Fibroblast of villous mesenchyme (primary cell): ENCODE measurements at places on chromosomes 1 and 21. TPM values are rescaled to one million over a fixed set of nuclear protein-coding genes. Genes with fewer than 3 reads are reported as not detected.
A peak's percentile ranks its signal among the peaks of the same experiment; 100 is the strongest.

Gene OR2L13
- total RNA-seq, result not detected in 2 replicates

Gene CLIC6
- total RNA-seq, result under 0.01 TPM in 2 replicates

Gene TRIM46
- total RNA-seq, result 6.5 and 7.7 TPM in 2 replicates

Gene SLFNL1
- total RNA-seq, result under 0.01 and 0.64 TPM in 2 replicates

Gene MAB21L3
- total RNA-seq, result under 0.01 TPM in 2 replicates

Gene LCE3E
- not detected in 2 replicates for total RNA-seq

Gene LHX8
- under 0.01 TPM in 1 of 2 replicates, not detected in the other for total RNA-seq

Gene HSPA6
- total RNA-seq, result under 0.01 TPM in 2 replicates

GRCh38 chr1:234756857-234757256, 146.9 kb upstream of the IRF2BP2 start:
- no peak for DNase-seq

DNA sequence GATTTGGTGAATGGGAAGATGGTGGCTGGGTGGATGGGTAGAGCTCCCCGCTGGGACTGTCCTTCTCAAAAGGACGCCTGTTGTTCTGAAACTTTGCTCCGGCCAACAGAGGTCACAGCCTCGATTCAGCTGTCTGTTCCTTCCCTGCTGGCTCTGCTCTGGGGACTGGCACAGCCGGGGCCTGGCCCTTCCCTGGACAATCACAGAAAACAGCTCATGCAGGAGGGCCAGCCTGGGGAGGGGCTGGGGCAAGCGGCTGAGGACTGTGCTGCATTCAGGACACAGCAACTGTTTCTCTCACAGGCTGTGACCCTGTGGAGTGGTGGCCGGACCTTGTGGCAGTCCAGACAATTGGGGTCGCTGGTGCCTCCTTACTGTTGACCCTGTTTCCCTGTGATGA, 110.7 kb upstream of the TMEM51 start:
- DNase-seq, result no peak

GRCh38 chr1:93699049-93699384, 17.4 kb upstream of the BCAR3 start:
- no peak for DNase-seq

DNA sequence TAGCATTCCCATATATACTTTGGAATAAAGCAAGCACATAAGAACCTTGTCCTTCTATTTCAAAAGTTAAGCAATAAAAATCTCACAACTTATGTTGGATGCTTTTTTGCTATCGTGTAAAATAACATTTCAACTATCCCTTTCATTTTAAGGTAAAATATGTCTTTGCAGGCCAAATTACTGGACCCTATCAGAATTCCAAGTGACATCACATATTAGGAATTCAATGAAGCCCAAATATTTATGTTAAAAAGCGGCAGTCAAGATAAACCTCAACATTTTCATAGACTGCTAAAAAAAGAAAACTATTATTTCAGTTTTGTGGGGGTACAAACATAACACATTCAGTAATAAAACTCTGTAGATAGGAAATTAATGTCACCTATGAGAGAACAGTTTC, 252.0 kb downstream of the KCTD3 start:
- DNase-seq, result peak; percentile 24

- DNase-seq, result no peak
Measured at GRCh38 chr1:119564548-119564947, 57.5 kb downstream of the HSD3B1 start.

GRCh38 chr1:45895406-45895805, 92.0 kb downstream of the MAST2 start:
- DNase-seq, result no peak

- no peak for DNase-seq
Measured at GRCh38 chr21:36743446-36743845, 44.5 kb downstream of the SIM2 start.

- DNase-seq, result no peak
Measured at GRCh38 chr1:41427916-41428737, 56.4 kb downstream of the EDN2 start.

DNA sequence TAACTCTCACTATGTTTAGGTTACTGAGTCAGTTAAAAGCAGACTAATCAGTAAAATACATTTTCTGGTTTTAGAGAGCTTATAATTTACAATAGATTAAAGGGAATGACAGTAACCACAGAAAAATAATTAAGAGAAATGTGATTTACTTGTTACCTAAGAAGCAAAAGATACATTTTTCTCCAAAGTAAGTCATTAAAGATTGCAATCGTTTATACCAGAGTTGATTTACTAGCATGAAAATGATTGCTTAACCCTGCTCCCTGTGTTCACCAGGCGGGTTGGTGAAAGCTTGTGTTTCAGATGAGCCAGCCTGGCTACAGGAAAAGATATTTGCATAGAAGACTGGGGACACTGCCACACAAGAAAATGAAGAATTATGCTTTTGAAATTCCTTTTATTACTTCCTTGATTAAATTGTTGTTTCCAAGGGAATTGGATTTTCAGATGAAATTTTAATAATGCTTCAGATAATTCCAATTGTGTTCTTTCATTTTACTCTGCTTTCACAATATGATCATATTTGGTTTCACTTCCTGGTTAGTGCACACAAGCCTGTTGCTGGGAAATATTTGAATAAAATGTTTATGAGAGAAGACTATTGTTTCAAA, 27.9 kb downstream of the LRRC8B start:
- DNase-seq, result peak; percentile 22

DNA sequence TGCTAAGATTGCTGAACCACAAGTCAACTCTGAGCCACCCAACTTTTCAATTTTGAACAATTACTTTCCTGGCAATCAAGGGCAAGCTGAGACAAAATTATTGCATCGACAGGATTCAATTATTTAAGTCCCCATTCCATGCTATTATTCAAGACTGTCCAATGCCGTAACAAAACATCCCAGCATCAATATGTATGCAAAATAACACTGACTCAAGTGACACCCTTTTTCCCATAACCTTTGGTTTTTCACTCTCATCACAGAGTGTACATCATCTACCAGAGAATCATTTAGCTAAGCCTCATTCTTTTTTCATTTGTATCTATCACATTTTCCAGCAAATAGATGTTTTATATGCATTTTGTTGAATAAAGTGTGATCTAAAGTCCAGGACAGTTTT, 54.6 kb downstream of the ERICH3 start:
- no peak for DNase-seq

- peak; percentile 57 for DNase-seq
Measured at GRCh38 chr1:63327417-63328054, 5.2 kb downstream of the FOXD3 start.

DNA sequence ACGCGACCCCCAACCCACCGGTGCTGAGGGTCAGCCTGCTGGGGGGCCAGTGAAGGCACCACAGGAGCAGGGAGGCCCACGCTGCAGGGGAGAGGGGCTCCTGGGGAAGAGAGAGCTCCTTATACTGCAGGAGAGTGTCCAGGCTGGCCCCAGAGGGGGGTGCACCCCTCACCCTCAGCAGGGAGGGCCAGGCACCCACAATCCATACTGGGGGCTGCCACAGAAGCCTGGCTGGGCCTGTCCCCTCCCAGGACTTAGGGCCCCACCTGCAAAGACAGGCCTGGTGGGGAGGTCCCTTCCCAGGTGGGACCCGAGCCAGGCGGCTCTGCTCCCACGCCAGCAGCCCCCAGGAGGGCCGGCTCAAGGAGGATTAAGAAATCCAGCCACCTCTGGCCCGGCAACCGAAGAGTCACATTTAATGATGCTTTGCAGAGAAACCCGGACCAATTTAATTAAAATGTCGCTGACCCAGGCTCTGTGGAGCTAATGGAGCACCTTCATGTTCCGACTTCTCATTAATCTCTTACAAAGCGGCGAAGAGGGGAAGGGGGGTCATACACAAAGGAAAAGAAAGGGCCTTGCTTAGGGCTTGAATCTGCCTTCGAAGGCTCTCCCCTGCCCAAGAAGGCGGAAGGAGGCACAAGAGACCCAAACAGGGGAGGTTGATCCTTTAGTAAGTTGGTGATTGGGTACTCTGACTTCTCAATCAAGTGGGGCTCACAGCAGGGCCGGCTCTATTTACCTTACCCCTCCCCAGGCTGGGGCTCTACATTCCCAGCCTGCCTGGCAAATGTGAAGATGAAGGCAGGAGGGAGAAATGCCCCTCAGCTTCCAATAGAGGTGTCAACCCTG, 25.0 kb downstream of the WNT9A start:
- DNase-seq, result no peak

DNA sequence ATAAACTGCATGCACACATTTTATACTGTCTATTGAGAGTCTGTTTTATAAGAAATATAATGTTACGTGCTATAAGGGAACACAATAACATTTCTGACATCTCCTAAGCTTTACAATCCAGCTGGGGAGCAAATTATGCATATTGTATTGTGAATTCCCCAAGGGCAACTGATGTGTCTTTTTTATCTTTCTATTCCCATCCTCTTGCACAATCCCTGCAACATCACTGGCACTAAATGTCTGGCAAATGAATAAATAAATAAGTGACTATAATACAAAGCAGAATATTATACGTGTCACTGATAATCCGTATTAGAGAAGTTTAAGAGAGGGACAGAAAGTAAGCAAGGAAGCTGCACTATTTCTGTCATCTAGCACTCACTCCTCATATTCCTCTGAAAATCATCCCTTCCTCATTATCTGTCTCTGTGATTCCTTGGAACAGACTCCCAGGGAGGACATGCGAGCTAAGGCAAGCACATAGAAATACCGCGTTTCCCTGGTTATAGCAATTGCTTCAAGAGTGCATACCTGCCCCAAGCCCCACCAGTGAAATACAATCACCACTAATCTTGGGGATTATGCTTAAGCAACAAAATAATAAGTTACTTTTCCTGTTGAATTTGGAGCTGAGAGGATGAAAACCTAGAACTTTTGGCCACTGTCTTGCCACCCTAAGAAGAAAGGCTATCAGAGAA, 205.4 kb downstream of the SMYD3 start:
- peak; percentile 56 for DNase-seq

DNA sequence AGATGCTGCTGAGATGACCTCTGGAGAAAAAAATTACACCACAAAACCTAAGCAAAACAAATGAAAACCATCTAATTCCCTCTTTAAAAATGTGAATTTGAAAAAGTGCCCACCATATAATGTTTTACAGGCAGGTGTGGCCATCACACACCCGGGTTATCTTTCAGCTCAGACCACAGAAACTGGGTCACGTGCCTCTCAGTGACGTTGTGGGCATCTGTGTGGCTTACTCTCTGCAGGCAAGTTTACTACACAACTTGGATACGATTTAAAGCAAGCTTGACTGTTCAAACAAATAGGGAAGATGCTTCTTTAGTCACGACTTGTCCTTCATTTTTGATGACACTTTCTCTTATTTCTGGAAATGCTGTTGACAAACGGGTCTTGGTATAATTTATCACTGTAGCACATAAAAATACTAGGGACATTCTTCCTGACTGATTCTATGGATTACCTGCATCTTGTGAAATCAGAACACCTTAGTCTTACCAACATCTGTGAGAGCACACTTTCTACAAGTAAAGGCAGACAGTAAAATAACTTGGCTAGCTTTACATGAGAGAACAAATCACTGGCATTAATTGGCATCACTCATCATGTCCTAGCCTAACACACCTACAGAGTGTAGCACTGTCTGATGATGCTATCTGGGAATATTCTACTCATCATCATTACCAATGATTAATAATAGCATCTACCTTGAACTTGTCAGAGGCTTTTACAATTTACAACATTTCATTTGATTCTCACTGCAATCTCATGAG, 89.3 kb upstream of the EDEM3 start:
- DNase-seq, result peak; percentile 70

- peak; percentile 69 for DNase-seq
Measured at GRCh38 chr1:89068291-89068690, 3.3 kb upstream of the GBP1 start.

DNA sequence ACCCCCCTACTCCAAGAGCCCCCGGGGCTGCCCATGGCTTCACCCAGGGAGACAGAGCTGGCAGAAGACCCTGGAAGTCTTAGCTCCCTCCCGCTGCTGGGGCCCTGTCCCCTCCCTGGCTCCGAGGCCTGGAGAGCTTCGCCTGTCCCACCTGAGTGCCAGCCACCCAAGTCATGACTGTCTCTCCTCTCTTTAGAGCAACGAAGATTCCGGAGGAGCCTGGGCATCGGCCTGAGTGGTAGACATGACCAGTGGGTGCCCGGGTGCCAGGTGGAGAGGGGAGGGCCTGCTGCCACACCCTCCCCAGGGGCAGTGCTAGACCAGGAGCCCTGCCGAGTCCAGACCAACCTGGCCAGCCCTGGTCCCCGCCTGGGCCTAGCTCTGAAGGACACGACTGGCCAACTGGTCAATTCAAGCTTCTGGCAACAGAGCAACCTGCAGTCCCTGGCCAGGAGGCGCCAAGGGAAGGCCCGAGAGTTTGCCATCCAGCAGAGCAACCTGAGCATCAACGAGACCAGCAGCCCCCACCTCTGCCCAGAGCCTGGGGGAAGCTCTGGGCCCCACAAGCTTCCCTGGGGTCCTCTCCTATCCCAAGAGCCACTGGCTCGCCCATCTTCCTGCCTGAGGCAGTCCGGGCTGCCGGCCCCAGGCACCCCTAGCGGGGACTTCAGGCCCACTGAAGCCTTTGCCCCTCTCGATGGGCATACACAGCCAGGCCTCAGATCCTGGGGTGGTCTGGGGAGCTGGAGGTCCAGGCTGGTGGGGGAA, 3.9 kb downstream of the C1orf167 start:
- DNase-seq, result no peak

DNA sequence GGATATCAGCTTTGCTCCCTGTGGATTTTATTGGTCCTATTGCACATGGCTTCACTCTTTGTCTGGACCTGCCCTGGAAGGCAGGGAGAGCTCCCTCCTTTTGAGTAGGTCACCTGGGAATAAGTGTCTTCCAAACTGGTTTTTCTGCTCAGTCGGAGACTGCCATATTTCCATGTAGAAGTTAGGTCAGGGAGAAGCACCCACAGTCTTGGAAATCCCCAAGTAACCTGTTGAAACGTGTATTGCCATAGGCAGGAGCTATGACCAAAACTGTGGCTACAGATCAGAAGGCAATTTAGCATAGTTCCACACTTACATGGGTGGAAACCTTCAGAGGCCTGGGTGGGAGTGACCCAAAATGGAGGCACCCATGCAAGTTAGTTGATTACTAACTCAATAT, 3.5 kb upstream of the GNG12 start:
- no peak for DNase-seq

DNA sequence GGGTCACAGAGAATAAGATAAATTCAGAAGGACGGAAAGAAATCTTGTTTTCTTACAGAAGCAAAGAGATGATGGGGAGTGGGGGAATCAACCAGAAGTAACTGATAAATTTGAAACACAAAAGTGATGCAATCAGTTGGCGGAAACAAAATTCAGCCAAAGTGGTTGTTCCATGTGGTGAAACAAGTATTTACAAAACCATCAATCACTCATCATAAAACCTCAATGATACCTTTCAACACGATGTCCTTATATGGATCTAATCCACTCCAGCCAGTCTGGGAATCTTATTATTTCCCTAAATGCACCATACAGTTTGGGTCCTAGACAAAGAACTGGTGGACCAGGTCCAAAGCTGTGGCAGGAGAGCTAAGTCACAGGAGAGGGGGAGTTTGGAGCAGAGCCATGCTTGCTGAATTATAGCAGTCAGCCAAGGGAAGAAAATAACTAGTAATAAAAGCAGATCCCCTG, 303.8 kb upstream of the LRRC7 start:
- DNase-seq, result peak; percentile 33

DNA sequence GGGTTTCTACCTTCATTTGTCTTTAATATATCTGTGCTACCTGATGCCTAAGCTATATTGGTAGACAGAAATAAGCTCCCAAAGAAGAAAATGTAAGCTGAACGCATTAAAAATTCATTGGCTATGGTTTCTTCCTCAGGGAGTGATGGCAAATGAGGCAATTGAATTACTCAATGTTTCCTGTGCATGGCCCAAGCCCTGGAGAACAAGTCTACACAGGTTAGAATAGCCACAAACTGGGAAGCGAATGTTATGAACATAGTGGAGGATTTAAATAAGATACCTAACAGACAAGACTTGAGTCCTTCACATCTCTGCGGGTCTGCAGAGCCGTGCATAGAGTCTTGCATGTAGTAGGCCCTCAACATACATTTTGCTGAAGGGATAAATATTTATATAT, 350.3 kb downstream of the RWDD3 start:
- DNase-seq, result no peak
